ENCODE measurements at places on chromosomes 5 and 9.

- DNase-seq = no peak
Observed at GRCh38 chr9:69455311-69455710, 130.3 kb downstream of the ENTREP1 start.

- DNase-seq = peak; percentile 2
Observed at GRCh38 chr5:138212828-138213160, 329 bp downstream of the CDC23 start.

DNA sequence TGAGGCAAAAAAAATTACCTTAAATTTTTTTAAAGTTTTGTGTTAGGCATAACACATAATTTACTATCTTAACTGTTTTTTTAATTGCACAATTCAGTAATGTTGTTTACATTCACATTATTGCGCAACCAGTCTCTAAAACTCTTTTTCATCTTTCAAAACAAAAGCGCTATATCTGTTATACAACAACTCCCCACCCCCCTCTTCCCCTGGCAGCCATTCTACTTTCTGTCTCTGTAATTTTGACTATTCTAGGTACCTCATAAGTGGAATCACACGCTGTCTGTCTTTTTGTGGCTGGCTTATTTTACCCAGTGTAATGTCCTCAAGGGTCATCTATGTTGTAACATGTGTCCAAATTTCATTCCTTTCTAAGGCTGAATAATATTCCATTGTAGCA, 241.5 kb upstream of the DMRT1 start:
- no peak for DNase-seq

- DNase-seq = no peak
Observed at GRCh38 chr5:96714951-96715451, 52.8 kb downstream of the CAST start.

DNA sequence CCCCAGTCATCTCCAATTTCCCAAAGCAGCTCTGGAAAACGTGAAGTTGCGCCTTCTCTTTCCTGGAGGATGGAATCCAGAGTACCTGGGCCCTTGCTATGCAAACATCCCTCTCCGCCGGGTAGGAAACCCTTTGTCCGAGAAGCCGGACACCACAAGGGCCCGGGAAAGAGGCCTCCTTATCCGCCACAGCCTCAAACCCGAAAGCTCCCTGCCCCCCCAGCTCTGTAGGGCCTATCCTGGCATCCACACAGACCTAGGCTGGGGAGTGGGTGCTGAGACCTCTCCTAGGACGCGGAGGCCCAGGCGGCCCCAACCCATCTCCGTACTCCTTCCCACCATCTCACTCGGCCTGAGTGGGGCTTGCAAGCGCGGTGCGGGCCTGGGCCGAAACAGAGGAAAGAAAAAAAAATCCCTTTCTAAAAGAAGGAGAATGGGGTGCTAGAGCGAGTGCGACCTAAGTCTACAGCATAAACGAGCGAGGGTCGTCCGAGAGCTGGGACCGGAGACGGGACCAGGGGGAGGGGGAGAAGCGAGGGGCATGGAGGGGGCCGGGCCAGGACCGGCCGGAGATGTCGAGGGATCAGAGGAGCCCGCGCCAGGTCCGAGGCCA, 624 bp downstream of the FBXW11 start:
- DNase-seq = no peak

DNA sequence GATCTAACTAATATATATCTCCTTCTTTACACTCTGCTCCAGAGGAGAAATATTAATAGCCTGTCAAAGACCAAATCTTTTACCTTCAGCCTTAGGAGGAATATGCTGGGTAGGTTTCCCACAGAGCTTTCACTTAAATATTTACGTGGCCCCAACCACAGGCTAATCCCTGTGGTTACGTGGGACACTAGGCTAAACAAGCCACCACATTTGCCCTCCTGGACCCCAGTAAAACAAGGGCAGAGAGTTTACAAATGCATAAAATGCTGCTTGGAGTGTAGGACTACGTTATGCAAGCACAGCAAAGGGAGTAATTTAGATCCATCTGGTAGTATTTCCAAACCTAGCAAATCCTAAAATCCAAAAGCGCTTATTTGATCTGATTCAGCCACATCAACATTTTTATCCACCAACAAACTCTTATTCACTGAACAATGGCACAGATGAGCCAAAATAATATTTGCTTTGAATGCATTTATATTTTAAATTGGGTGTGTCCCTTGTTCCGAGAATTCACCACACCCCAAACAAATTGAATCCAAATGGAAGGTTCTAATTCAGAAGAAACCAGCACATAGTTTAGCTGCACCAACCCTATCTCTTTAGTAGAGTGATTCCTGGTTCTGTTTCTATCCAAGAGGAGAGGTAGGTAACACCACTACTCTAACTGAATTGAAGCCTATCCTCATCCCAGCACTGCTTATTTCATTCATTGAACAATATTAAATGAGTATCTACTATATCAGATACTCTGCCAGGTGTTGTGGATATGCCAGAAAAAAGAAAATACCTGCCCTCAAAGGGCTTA, 179.0 kb downstream of the TSSK1B start:
- no peak for DNase-seq

DNA sequence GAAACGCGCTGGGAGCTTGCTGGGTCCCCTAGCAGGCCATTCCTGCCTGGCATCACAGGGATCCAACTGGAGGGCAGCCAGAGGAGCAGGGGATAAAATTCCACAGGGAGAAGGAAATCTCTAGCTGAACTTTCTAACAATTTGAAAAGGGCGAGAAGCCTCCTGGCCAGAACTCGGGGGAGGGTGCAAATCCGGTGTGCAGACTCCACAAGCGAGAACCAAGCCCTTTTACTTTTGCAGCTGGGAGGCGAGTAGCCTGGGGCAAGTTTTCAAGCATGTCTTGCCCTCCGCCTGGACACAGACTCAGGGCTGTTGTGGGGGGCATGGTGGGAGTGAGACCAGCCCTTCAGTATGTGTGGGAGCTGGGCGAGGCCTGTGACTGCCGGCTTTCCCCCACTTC, 14.3 kb upstream of the POU5F2 start:
- no peak for DNase-seq

- no peak for DNase-seq
Observed at GRCh38 chr5:128263357-128263756, 179.8 kb downstream of the SLC12A2 start.

DNA sequence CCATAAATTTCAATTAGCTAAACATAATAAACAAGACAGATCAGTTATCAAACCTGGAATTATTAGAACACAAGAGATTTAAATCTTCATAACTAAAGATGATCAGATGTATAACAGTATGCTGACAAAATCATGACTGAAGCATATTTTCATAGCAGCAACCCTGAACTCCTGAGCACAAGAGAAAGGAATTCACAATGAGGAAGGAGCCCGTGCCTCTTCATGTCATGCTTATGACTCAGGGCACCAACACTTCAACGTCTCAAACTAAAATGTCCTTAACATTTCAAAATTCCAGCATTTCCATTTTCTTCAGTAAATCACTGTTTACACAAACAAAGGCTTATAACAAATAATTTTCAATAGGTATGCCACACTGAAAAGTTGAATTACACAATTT, 6.7 kb downstream of the AP3B1 start:
- no peak for DNase-seq

GRCh38 chr5:141707510-141707909, 25.5 kb upstream of the ARAP3 start:
- no peak for DNase-seq

- no peak for DNase-seq
Observed at GRCh38 chr5:115480271-115480670, 64.3 kb downstream of the FEM1C start.

- DNase-seq = no peak
Observed at GRCh38 chr5:81235287-81236072, 2.4 kb downstream of the CKMT2 start.

GRCh38 chr5:112935675-112936074, 13.6 kb upstream of the REEP5 start:
- DNase-seq = no peak

DNA sequence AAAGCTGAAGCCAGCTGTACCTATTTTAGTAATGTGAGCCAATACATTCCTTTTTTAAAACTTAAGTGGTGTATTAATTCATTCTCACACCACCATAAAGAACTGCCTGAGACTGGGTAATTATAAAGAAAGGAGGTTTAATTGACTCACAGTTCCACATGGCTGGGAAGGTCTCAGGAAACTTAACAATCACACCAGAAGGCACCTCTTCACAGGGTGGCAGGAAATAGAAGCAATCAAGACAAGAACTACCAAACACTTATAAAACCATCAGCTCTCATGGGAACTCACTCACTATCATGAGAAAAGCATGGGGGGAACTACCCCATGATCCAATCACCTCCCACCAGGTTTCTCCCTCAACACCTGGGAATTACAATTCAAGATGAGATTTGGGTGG, 21.0 kb downstream of the ESM1 start:
- DNase-seq = no peak

- DNase-seq = no peak
Observed at GRCh38 chr9:93270976-93271375, 87.0 kb downstream of the WNK2 start.

- DNase-seq = no peak
Observed at GRCh38 chr5:68949256-68949655, 144.6 kb upstream of the SLC30A5 start.

DNA sequence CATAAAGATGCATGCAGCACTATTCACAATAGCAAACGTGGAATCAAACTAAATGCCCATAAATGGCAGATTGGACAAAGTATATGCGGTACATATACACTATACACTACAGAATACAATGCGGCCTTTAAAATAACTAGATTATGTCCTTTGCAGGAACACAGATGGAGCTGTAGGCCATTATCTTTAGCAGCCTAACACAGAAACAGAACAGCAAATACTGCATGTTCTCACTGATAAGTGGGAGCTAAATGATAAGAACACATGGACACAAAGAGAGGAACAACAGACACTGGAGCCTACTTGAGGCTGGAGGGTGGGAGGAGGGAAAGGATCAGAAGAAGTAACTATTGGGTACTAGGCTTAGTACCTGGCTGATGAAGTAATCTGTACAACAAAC, 758.2 kb downstream of the TLE1 start:
- DNase-seq = no peak

GRCh38 chr5:153671653-153672346, 181.3 kb downstream of the GRIA1 start:
- DNase-seq = no peak

DNA sequence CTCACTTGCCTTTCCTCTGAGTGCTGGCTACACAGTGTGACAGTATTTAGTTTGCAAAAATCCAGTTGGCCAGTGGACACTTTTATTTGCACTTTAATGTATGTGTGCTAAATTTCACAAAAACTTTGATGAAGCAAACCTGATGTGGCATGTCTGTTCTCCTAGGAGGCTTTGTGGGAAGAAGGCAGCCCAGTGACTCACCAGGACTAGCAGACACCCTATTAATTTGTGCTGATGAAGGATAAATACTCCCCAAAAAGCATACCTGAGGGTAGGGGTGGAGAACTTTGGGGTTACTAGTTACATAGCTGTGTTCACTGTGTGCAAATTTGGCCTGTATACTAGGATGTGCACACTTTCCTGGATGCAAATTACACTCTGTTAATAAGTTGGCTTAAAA, 39.3 kb upstream of the IPPK start:
- no peak for DNase-seq

GRCh38 chr5:29894668-29895067, 1298.8 kb upstream of the CDH6 start:
- no peak for DNase-seq

- DNase-seq = no peak
Observed at GRCh38 chr5:74500110-74500917, 140.2 kb downstream of the ENC1 start.

DNA sequence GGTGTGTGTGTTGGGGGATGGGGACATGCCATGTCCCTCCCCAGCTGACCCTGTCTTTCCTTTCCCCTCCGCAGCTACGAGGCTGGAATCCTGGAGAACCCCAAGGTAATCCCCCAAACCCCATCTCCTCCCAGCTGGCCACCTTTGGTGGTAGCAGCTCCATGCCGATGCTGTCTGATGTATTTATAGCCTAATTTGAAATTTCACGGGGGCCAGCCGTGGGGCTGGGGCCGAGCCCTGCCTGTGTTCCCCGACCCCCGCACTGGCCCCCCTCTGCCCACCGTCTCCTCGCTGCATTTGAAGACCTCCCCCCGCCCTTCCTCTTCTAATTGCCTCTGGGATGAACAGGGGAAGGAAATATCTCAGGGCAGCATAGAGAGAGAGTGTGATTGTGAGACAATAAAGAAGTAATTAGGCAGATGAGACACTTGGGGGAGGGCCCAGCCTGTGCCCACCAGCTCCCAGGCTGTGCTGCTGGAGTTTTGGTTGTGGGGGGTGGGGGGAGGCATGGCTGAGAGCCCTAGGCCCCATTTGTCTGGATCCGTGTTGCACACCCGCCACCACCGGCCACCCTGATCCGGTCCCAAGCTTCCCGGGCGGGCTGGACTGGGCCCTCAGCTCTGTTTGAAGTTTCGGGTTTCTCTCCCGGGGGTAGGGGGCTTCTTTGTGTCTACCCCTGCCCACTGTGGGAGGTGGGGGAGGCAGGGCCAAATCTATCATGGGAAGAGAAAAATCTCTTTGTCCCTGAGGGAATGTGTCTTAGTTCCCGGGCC, 26.8 kb downstream of the ASS1 start:
- no peak for DNase-seq

DNA sequence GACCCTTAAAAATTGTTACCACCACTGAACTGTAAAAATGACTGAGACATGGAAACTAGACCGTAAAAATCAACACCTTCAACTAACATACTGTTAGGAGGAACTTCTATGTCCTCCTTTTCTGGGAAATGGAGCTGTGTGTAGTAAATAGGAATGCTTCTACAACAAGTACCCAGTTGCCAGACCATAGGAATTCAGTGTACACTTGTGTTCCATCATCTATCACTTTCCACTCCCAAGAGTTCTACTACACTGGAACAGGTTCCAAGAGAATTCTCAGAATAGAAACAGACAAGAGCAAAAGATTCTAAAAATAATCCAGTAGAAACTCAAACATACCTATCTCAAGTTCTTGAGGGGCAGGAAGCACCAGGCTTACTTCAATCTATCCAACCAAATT, 23.6 kb downstream of the UBAP2 start:
- no peak for DNase-seq

- no peak for DNase-seq
Observed at GRCh38 chr9:33868440-33868973, 51.5 kb downstream of the UBE2R2 start.

DNA sequence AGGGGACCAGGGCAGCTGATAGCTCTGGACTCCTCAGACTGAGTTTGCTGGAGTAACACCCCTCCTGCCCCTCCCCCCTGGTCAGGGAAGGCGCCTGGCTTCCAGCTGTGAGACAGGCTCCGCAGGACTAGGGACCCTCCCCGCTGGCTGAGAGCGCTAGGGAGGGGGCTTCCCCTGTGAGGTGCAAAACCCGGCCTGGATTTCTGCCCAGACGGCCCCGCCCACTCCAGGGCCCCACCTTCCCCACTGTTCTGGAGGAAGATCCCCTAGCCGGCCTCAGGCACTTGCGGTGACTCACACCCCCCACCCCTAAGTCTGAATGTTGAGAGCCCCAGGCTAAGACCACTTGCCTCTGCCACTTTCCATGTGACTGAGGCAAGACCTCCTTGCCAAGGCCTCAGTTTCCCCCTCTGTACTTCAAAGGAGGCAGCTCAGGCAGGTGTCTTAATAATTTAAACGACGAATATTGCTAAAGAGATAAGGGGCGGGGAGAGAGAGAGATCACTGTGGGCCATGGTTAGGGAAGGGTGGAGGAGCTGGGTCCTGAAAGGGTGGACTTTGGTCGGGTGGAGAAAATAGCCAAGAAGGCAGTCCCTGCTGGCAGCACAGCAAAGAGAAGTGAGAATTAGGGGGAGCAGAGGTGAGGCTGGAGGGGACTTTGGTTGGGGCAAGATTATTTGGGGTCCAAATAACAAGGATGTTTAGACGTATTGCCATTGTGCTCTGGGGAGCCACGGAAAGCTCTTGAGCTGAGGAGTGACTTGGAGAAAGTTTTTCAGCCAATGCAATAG, 1.0 kb upstream of the DAB2IP start:
- DNase-seq = no peak

- no peak for DNase-seq
Observed at GRCh38 chr5:57780306-57780960, 297.8 kb upstream of the ACTBL2 start.

All from stimulated activated CD8-positive, alpha-beta memory T cell treated with anti-CD3 and anti-CD28 coated beads, Interleukin-7, amount 100 ng/mL, for 1 hour (primary cell).